ENCODE measurements at places on chromosomes 2 and 18.
A peak's percentile ranks its signal among the peaks of the same experiment; 100 is the strongest.

GRCh38 chr2:136389809-136390208, 271.9 kb upstream of the CXCR4 start:
- DNase-seq, result no peak

GRCh38 chr2:241569831-241570281, 11.3 kb downstream of the BOK start:
- no peak for DNase-seq

DNA sequence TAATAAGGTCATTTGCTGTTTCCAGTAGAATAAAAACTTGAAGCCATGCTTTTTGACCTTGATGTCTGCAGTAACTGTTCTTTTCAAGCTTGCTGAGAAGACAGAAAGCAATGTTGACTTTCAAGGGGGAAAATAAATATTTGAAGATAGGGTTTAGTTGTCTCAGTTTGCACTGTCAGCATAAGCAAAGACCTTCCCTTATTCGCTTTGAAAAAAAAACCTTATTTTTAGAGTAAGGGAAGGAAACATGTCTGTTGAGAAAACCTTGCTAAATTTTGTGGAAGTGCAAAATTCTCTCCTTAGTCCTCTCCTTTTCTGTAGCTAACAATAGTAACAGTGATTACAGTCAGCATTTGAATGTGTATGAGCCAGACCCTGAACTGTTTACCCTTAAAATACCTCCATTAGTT, 43.1 kb downstream of the MAP4K4 start:
- no peak for DNase-seq

DNA sequence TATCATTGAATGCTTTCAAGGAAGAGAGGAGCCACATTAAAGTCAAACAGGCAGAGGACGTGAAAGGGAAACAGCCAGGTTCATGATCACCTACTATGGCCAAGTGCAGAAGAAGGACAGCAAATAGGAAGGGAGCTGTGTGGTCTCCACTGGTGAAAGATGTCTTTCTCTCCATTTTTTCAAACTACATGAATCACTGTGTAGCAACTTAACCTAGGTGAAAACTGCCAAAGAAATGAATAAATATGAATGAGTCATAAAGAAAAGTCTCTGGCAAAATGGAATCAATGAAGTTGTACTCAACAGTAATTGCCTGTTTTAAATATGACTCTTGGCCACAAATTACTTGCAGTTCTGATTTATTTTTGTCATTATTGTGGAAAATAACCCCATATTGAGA, 452.6 kb upstream of the PKDCC start:
- no peak for DNase-seq

- DNase-seq, result no peak
Observed at GRCh38 chr18:43322132-43322531, 44.8 kb upstream of the SYT4 start.

DNA sequence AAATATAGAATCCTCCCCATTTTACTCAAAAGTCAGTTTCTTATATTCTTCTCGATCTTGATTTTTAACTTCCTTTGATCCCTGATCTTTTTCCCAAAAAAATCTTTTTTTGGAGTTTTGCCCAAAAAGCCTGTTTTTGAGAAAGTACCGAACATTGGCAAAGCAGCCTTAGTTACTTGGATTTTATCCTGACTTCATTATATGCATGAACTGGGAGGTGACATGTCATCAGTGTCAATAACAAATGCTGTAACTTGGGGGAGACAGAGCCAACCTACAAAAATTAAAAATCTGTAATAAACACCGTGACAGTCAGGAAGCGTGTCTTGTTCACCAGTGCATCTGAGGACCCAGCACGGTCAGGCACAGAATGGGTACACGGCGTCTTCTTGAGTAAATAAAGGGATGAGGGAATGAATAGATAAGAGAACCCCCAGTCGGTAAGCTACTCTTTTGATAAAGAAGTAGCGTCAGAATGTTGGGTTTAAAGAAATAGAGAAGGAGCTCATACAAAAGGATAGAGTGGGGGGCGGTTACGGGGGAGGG, 24.9 kb downstream of the TRAPPC12 start:
- no peak for DNase-seq

DNA sequence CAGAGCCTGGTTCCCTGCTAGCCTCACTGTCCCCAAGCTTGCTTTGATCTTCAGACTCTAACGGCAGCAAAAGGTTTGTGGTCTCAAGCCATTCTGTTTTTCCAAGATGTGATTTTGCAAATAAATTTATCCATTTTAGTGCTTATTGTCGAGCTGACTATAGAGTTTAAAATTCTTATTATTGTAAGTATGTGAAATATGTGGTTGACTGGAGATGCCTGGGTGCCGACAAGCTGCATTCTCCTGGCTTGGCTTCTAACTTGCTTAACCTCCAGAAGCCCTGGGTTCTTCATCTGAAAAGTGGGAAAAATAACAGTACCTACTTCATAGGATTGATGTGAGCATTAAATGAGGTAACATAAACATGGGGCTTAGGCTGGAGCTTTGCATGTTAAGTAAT, 9.9 kb upstream of the EDAR start:
- DNase-seq, result no peak

GRCh38 chr2:66228128-66228547, 206.8 kb upstream of the MEIS1 start:
- DNase-seq, result no peak

DNA sequence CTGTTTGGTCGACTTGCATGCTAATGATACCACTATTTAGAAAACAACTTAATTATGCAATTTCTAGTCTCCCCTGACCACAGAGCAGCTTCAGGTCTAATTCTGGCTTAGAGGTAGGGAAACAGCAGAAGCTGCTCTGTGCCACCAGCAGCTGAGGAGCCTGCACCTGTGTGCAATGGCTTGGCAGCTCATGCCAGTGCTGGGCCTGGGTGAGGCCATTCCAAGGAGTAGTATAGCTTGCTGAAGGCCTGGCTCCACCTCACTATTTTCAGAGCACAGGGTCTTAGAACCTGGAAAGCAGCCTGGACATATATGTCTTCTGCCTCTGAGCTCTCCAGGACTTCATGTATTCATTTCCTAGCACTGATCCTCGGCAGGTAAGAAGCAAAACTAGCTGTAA, 62.8 kb downstream of the SPRED2 start:
- no peak for DNase-seq

GRCh38 chr2:196252408-196253115, 81.2 kb upstream of the STK17B start:
- DNase-seq, result no peak

DNA sequence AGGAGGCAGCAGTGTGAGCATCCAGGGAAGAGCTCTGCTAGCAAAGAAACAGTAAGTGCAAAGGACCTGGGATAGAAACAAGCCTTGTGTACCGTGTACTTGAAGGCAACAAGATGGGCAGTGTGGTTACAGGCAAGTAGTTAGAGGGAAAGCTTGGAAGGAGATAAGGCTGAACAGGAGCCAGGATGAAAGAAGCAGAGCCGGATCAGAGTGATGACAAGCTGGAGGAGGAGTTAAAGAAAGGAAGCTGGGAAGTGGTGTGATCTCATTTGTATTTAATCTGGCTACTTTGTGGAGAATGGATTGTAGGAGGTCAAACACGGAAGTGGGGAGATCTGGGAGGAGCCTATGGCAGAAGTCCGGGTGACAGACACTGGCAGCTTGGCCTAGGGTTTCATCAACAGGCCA, 44.7 kb upstream of the VPS54 start:
- no peak for DNase-seq

DNA sequence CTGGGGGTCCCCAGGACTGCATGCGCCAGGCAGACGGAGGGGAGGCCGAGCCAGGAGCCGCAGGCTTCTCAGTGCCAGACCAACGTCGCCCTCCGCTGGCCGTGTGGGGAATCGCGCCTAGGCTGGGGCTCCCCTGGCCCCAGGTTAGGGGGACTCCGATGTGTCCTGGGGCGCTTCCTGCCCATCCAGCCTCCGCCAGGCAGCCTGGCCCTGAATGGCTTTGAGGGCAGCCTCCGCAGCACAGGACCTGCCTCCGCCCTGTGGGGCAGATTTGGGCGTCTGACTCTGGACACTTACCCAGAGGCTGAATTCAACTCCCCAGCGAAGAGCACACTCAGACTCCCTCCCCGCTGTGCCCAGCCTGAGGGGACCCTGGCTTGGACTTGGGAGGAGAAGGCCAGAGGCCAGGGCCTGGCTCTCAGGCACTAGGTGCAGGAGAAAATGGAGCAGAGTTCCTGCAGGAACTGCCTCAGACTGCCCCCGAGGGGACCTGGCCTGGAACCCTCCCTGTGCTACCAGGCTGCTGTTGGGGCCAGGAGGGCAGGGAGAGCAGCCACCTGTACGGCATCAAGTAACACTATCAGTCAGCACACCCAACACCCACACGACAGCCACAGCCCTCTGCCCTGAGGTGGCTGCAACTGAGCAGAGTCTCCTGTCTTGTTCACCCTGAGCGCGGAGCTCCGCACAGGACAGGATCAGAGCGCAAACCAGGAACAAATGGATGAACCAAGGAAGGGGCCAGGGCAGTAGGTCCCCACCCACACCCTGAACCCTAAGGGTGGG, 597 bp upstream of the TEKT4 start:
- DNase-seq, result no peak

DNA sequence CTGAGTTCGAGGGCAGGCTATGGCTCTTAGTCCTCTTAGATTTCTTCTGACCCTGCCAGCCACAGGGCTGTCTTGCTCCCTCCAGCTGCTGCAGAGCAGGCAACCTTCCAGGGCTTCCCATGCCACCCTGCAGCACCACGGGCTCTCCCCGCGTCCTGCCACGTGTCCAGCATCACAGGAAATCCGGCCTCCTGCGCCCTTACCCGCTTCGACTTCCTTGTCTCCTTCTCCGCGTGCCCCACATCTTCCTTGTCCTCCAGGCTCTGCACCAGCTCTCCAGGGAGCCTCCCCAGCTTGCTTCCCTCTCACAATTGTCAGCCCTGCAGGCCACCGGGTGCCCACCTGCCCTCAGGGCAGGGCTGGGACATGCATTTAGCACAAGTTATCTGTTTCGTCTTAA, 253.5 kb downstream of the DCDC2C start:
- no peak for DNase-seq

GRCh38 chr18:44842588-44843412, 162.1 kb downstream of the SETBP1 start:
- no peak for DNase-seq

DNA sequence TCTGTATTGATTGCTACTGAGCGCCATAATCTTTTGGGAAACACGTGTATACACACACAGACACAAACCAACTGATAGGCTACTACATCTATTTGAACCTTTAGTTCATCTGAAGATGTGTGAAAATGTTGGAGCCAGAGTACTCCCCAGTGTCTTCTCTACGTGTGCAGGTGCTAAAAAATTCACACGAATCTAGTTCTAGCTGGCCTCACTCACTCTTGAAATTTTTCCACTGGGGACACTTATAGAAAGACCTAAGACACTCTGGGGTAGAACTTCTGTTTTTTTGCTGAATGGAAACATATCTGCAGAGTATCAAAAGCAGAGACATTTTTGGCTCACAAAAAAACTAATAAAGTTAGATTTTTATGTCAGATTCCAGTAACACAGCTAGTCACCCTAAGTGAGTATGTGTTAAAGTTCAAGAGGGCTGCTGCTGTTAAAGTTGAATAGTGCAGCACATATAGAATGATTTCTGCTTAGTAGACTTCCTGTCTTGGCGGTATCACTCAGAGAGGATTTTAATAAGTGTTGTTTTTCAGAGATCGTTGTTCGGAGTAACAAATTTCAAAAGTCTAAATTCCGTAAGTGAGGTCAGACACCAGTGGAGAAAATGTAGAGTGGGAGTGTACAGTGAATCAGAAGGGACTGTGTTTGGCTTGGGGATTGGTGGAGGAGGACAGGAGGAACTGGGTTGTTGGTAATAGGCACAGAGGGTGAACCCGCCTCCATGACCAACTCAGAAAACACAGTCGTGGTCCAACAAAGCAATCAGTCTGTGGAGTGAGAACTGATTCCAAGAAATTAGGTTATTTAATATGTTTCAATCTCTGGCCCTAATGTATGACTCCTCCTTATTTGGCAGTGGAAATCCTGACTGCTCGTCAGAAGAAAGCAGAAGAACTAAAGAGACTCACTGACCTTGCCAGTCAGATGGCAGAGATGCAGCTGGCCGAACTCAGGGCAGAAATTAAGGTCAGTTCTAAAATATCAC, 43.1 kb downstream of the KCTD18 start:
- DNase-seq, result no peak

DNA sequence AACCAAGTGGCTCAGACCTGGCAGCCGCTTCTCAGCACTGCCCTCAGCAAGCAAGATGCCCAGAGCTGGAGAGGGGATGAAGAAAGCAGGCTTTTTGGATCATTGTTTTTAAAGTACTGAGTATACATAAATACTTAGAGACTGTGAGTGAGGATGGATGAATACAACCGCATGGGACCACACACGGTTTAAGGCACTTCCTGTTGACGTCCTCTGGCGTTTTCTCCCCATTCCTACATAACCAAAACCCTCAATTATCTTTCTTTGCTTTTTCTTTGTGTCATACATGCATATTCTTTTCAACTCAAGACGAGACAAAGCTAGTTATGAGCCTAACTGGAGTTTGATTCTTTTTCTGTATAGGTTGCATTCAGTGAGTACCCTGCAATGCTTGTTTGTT, 198.4 kb downstream of the GALR1 start:
- DNase-seq, result no peak

DNA sequence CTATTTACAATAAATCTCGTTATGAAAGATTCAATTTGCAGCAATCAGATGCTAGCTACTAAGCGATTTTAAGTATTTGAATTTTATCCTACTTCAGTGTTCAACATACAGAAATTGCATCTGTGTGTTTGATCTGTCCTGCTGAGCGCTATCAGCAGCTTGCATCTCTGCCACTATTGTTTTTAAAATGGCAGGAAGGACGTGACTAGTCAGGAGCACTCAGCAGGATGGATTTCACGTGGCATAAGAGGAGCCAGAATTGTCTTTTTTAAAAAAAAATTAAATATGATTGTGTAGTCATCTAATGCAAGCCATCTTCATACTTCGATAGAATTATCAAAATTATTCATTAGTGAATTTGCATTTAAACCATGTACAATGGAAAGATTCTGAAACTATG, 2.8 kb upstream of the KLHL14 start:
- peak; percentile 17 for DNase-seq

- no peak for DNase-seq
Observed at GRCh38 chr2:68987021-68987503, 12.6 kb downstream of the GKN1 start.

All from NCI-H1092 (cell line).